ENCODE measurements at places on chromosomes 13 and 19.

DNA sequence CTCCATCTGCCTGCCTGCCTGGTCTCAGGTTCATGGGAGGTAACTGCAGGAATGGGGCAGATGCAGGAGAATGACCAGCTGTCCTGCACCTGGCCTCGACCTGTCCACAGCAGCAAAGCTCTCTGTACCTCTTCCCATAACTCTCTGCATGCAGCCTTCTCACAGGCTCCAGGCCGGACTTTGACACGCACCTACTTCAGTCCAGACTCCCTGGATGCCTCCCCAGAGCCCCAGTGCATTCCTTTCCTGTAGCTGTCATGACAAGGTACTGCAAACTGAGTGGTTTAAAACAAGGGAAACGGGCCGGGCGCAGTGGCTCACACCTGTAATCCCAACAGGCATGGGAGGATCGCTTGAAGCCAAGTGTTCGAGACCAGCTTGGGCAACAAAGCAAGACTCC lies 3.3 kb downstream of the NANOS2 start:
- DNase-seq, result no peak

DNA sequence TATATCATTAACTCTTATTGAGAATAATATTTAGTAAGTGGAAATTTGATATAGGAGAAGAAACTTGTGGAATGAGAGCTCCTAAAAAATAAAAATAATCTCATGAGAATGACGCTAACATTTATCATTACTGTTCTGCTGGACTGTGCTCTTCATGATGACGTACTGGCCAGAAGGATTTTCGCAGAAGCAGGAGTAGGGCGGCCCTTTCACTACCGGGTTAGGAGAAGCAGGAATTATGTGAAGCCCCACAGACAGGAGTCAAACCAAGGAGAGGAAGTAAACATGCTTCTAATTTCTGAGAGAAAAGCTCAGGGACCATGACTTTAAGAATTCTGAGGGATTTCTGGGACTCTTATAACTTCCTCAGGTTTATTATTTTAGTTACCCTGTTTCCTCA lies 195.1 kb downstream of the VWA8 start:
- DNase-seq, result no peak

DNA sequence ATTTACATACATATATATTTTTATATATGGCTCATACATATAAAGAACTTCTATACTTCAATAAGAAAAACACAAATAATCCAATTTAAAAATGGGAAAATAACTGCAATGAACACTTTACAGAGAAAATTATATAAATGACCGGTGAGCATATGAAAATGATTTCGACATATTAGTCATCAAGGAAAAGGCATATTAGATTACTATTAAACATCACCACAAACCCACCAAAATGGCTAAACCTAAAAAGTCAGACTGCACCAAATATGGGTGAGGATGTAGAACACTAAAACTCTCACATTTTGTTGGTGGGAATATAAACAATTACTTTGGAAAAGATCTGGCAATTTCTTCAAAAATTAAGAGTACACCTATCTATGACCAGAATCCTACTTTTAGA lies 316.2 kb downstream of the ENOX1 start:
- no peak for DNase-seq

DNA sequence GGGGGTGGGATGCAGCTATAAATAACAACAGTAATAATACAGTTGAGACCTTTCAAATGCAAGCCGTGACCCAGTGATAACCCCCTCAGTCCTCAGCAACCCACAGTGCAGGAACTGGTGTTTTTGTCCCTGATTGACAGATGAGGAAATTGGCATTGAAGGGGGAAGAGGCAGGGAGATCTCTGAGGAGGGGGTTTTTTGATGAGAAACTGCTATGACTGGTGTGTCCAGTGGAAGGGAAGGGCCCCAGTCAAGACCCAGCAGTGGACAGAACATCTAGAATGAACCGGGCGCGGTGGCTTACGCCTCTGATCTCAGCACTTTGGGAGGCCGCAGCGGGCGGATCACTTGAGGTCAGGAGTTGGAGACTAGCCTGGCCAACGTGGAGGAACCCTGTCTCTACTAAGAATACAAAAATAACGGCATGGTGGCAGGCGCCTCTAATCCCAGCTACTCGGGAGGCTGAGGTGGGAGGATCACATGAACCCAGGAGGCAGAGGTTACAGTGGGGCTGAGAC lies 1.9 kb downstream of the MAP1S start:
- DNase-seq, result no peak

DNA sequence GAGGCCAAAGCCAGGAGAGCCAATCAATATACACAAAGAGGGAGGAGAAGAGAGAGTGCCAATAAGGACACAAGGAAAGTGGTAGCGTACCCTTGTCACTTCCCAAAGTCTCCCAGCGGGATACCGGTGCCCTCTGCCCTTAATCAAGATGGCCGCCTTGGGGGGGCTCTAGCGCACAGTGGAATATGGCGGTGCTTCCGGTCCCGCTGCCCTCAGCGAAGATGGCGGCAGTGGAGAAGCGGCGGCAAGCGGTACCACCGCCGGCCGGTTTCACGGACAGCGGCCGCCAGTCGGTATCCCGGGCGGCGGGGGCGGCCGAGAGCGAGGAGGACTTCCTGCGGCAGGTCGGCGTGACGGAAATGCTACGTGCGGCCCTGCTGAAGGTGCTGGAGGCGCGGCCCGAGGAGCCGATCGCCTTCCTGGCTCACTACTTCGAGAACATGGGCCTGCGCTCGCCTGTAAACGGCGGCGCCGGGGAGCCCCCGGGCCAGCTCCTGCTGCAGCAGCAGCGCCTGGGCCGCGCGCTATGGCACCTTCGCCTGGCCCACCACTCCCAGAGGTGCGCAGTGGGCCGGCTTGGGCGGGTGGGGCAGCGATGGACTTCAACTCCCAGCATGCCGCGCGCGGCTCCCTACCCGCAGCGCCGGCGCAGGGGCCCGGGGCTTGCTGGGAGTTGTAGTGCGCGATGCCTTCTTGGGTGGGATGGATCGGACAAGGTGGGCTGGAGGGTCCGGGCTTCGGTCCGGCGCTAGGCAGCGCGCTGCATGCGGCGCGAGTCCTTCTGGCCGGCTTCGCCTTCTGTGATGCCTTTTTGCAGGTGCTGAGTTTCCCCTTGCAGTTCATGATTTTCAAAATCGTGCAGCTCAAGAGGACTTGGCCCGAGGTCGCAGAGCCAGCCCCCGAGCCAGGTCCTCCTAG lies at the start of gene TPGS1:
TPGS1 (plus strand) TSS at position 212 of the 918 bp plus-strand sequence; CDS start at position 222, 10 bp downstream.
- DNase-seq, result peak; percentile 75

- no peak for DNase-seq
Observed at GRCh38 chr19:50878851-50879250, 5.6 kb downstream of the KLK2 start.

- no peak for DNase-seq
Observed at GRCh38 chr13:38664906-38665305, 22.0 kb upstream of the FREM2 start.

DNA sequence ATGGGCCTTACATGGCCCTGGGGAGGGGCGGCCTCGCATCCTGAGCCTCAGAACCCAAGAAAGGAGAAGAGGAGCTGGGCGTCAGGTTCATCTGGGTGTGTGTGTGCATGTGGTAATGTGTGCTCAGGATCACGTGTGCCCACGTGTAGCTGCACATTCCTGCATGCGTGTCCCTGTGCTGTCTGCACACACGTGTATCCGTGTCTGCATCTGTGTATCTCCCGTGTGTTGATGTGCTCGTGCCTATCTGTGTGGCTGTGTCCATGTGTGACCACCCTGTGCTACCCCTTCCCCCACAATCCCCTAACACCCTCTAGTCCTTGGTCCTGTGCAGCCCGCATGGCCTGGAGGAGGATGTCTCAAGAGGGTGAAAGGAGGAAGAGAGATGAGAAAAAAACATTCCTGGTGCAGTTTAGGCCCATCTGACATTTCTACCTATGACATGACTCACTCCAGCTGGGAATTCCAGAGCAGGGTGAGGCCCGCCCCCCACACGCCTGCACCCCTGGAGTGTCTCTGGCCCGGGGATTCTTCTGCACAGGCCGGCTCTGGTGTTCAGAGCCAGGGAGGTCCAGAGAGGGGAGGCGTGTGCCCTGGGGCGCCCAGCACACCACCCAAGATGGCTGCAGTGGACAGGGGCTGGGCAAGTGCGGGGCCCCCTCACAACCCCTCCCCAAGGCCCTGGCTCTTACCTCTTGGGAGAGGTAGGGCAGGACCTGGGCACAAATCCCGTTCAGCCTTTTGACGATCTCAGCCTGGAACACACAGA lies 7.1 kb downstream of the TLE5 start:
- DNase-seq, result no peak

GRCh38 chr13:23618341-23618740 lies 48.1 kb downstream of the TNFRSF19 start:
- DNase-seq, result no peak

- no peak for DNase-seq
Observed at GRCh38 chr13:36377826-36378468, 31.8 kb upstream of the SPART start.

- no peak for DNase-seq
Observed at GRCh38 chr19:1424192-1424955, 13.8 kb upstream of the RPS15 start.

DNA sequence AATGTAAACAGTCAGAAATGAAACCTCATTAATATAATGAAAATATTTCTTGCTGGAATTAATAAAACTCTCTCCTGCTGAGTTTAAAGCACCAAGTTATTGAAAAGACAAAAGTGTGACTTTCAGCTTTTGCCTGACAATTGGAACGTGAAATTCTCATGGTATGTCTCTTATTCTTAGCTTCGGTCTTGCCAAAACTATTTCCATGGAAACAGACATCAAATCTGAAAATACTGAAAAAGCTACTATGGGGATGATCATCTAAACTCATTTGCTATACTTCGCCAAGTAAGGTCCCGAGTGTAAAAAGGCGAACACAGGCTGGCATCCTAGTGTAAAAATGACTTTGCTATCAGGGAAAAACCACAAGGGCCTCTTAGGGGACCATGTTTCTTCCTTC lies 22.8 kb downstream of the HTR2A start:
- DNase-seq, result no peak

- no peak for DNase-seq
Observed at GRCh38 chr19:5600797-5601196, 21.8 kb downstream of the SAFB2 start.

- no peak for DNase-seq
Observed at GRCh38 chr13:112057736-112058518, 9.0 kb upstream of the SOX1 start.

GRCh38 chr13:21109168-21109567 lies 47.8 kb upstream of the LATS2 start:
- no peak for DNase-seq

All from stimulated activated CD8-positive, alpha-beta memory T cell treated with anti-CD3 and anti-CD28 coated beads, Interleukin-4, amount 100 ng/mL, for 1 hour (primary cell).